Activated naive CD4-positive, alpha-beta T cell (primary cell): ENCODE measurements at places on chromosomes 7 and 10.

- no peak for DNase-seq
These were observed 11.9 kb downstream of the ZCCHC24 start for GRCh38 chr10:79433324-79434222.

GRCh38 chr10:9289811-9290210 is 1235.3 kb downstream of the GATA3 start:
- DNase-seq: no peak

- no peak for DNase-seq
These were observed 16.9 kb upstream of the MYL10 start for GRCh38 chr7:101645951-101646350.

DNA sequence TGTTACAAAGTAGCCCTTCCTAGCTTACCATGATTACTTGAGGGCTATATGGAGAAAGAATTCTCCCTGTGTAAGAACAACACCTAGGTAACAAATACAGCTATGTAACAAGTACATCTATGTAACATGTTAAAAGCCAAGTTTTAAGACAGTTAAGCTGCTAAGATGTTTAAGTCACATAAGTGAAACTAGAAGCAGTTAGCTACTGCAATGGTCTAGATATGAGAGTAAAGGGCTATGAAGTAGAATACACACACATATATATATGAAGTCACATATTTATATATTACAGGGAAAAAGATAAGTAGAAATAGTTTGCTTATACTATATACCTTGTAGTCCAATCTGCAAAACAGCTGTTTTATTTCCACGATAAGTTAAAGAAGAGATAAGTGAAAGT is 14.4 kb downstream of the POT1 start:
- DNase-seq: no peak

GRCh38 chr10:132597654-132598053 is 60.1 kb downstream of the INPP5A start:
- no peak for DNase-seq
